Muscle of leg (tissue), 16 donors: ENCODE measurements at places on chromosomes 5 and 9. TPM values are rescaled to one million over a fixed set of nuclear protein-coding genes. Genes with fewer than 3 reads are reported as not detected.

OTP gene
- not detected for total RNA-seq

FOXD4 gene
- total RNA-seq = 0.58 TPM

CTXN3 gene
- total RNA-seq = 2.8 TPM

SHC3 gene
- total RNA-seq = 0.53 TPM

ACOT12 gene
- 0.18 TPM for total RNA-seq

FAM81B gene
- 12.6 TPM for total RNA-seq

PCDHB7 gene
- 2.1 TPM for total RNA-seq

CHSY3 gene
- 6.3 TPM for total RNA-seq

TAL2 gene
- 13.9 TPM for total RNA-seq

YIPF5 gene
- total RNA-seq = 56.5 TPM

CDH18 gene
- total RNA-seq = 13.4 TPM

EIF4E1B gene
- not detected for total RNA-seq

CBY3 gene
- total RNA-seq = not detected

EGFL7 gene
- 78.4 TPM for total RNA-seq

PNPLA7 gene
- total RNA-seq = 0.80 TPM
